ENCODE measurements at places on chromosomes 2 and 18.

DNA sequence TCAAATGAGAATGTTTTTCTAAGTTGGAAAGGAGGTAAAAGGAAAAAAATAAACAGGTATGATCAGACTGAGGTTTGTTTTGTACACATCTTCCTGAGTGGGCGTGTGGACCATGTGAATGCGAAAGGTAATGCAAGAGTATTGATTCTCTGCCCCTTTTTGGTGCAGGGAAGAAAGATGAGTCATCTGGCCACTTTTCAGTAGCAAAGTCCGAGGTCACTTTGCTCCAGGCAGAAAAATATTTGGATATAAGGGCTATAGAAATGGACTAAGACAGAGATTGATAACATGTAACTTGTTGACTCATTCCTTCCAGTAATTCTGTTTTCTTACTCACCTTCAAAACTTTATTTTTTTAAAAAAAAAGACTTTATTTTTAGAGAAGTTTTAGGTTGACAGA lies 130.5 kb downstream of the DSEL start:
- DNase-seq = no peak

- no peak for DNase-seq
Measured at GRCh38 chr2:1663621-1664020, 80.7 kb downstream of the PXDN start.

DNA sequence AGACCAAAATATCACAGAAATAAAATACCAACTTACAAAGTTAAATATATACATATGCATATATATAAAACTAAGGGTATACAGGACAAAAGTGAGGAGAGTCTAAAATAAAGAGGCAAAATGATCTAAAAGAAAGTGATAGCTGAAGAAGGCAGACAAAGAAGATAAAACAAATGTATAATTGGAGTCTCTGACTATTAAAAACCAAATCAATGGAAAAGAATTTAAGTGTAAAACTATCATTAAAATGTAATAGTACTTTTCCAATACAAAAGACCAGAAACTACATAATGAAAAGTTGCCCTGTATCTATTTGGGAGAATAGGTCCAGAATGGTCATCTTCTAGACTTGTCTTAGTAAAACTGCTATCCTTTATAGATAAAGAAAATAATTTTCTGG lies 267.4 kb upstream of the KLHL14 start:
- no peak for DNase-seq

GRCh38 chr2:49248506-49248905 lies 94.2 kb upstream of the FSHR start:
- DNase-seq = no peak

- no peak for DNase-seq
Measured at GRCh38 chr18:53943326-53943860, 281.1 kb downstream of the MBD2 start.

DNA sequence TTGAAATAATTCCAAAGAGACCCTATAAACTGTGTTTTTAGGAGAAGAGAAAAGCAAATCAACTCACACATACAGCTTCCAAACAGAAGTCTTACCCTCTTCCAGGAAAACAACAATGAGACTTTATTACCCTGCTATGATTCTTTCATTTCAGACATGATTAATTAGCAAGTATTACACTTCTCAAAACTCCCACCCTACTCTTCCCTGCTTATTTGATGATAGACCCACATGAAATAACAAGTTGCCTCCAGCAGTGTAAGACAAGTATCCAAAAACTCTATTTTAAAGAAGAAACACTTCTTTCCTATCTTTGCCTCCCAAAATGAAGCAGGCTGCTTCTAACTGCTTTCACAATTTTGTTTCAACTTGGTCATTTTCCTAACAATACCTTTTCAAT lies 4.1 kb downstream of the FIGN start:
- no peak for DNase-seq
